ENCODE measurements at places on chromosomes 3 and 15.

DNA sequence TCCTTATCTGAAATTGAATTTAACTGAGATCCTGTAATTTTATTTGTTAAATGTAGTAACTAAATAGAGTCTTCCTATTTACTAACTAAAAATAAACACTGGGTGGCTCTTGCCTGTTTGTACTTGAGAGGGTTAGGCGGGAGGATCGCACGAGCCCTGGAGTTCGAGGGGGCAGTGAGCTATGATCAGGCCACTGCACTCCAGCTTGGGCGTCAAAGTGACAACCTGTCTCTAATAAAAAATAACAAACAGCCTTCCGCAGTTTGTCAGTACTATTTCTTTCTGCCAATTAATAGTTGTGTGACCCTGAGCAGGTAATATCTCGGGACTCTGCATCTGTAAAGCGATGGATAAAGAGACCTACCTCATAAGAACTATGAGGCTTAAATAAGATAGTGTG is 768 bp upstream of the PDE12 start:
- DNase-seq, result no peak

DNA sequence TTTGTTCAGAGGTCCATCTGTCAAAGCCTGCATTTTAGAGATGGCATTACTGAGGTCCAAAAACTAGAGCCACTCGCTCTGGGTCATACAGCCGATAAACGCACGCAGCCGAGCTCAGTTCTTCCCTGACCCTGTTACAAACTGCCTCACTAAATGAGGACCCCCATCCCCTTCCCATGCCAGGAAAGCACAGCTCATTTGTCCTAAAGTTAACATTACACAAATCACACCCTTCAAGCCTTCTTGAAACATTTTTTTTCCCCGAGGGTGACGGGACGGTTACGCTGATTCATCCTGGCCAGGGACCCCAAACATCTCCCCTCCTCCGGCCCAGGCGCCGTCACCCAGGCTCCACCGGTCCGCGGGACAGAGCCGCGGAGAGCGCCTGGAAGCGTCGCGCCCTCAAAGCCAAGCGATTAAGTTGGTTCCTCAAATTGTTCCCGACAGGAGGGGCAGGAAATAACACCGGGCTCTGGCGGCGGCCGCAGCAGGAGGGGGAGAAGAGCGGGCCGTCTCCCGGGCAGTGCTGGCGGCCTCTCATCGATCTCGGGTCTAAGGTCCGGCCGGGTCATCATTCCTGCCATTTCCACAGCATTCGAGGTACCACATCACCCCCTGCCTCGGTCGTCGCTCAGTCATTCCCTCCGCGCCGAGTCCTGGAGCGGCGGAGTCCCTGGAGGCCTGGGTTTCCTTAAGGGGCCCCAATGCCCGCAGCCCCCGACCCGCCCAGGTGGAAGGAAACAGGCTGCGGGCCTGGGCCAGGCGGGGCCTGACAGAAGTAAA is 619 bp upstream of the CMTM8 start:
- DNase-seq, result no peak

GRCh38 chr3:65676580-65676979 is 362.1 kb downstream of the MAGI1 start:
- no peak for DNase-seq

DNA sequence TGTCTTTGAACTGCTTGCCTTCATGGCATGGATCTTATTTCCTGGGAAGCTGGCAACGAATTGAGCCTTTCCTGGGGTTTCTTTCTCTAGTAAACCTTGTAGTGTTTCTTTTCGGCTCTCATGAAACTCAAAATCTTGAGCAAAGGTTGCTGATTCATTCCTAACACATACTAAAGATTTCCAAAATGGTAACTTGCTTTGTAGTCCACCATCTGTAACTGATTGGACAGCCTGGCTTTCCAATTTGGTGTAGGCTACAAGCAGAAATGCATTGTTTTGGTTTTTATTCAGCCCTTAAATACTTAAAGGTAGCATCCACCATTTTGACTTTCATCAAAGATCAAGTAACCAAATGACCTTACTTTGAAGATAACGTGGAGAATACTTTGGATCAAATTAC is 38.1 kb downstream of the LRTM1 start:
- DNase-seq, result no peak

DNA sequence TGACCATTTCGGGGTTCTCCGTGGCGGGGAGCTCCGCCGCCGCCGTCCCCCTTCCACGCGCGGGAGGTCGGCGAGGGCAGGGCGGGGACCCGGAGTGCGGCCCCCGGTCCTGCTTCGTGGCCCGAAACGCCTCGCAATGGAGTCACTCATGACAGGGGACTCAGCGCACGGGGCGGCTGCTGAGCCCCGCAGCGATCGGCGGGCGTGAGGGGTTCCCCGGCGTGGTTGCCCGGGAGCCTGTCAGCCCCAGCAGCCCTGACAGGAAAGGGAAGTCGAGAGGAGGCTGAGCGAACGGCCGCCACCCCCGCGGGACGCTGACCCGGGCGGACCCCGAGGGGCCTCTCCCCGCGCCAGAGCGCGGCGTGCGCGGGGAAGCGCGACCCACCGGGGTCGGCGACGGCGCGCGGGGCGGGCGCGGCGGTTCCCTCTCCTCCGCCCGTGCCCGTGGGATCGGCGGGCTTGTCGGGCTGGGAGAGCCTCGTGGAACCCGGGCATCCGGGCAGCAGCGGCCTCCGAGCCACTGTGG is 564 bp upstream of the PIGZ start:
- DNase-seq, result no peak

- DNase-seq, result no peak
These were observed 7.0 kb downstream of the CFAP100 start for GRCh38 chr3:126401611-126402160.

- DNase-seq, result no peak
These were observed 81.7 kb downstream of the MEGF11 start for GRCh38 chr15:66171841-66172240.

DNA sequence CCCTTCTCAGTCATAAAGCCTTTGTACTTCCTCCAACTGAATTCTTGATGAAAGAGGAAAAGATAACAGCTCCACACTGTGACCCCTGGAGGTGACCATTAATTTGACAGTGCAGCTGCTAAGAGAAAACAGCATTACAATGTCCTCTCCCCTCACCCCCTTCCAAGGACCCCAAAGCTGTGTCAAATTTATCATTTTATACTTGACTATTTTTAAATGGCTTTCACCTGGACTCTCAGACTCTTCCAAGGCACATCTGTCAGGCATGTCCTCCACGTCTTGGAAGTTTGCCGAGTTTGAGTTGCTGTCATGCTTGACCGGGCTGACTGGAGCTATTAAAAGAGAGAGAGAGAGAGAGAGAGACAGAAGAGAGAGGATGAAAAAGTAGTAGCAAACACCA is 236.5 kb downstream of the WDR72 start:
- DNase-seq, result peak; percentile 37

DNA sequence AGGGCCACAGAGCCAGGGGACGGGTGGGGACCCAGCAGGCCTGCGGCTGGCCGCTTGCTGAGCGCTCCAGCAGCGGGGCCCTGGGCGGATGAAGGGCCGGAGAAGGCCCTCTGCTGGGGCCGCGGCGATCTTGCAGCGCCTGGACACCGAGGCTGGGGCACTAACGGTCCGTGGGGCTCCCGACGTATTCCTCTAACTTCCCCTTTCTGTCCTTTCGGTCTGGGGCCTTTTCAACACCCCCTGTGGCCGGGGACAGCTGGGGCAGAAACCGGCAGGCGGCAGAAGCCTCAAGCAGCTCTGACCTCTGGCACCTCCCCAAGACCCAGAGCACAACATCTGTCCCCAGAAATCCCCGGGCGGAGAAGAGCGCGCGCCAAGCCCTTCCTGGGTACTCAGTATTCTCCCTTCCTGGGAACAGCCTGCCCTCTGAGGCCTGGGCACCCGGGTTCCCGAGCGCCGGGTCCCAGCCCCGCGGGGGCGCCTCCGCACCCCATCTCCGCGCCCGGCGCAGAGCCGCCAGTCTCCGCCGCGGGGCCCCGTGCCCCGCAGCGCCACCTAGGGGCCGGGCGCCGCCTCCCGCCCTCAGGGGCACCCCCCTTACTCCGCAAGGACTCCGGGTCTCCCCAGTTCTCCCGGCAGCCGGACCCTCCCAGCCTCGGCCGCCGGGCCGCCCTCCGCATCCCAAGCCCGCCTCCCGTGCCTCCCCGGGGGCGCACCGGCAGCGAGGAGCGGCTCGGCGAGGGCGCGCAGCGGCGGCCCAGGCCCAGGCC is 582 bp upstream of the SLCO3A1 start:
- peak; percentile 9 for DNase-seq

DNA sequence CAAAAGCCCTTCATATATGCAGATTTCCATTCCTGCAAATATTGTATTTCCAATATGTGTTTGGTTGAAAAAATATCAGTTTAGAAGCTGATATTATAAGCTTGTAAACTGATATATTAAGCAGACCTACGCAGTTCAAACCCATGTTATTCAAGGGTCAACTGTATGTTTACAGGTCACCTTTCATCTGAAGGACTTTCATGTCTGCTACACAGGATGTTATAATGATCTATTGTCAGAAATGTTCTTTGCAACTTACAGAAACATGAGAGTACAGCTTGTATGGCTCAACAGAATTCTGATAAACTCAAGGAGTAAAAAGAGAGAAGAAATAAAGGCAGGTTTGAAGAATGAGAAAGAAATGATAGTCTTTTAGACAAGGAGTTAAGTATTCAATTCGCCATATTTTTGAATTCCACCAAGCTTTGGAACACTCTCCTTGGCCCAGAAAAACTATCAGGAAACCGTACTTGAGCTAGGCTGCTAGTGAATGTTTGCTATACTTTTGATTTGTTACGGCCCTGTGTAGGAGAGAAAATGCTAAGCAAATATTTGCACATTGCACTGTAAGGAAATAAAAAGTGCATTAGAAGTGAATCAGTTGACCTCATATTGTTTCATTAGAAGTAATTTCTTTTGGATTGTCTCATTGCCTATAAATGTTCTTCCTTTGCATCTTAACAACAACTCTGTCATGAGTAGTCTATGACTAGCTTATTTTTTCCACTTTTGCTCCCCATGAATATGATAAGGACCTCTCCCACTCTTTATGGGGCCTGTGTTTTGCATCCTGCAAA is 81.2 kb downstream of the NEK11 start:
- DNase-seq, result no peak

DNA sequence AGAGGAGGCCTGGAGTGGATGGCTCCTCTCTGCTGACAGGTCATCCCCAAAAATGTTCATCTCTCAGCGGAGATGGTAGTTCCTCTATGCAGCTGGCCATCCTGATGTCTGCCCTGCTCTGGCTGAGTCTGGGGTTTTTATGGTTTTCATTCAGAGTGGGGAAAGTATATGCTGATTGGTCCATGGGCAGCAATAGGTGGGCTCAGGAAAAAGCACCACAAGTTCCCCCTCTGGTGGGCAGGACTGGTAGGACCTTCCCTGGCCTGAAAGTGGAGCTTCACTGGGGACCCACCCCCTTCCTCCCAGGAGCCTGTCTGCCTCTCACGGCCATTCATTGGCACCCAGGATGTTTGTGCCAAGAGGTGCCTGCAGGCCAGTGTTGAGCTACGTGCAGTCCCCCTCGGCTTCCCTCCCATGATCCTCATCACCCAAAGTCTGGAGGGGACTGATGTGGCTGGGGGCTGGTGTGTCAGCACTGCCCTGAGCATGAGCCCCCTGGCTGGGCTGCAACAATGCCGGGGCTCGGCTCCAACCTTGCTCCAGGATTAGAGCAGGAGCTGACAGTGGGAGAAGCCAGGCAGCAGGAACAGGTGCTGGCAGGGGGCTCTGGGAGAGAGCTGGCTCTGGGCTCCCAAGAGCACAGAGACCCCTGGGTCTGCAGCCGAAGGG is 13.1 kb upstream of the BLOC1S6 start:
- no peak for DNase-seq

DNA sequence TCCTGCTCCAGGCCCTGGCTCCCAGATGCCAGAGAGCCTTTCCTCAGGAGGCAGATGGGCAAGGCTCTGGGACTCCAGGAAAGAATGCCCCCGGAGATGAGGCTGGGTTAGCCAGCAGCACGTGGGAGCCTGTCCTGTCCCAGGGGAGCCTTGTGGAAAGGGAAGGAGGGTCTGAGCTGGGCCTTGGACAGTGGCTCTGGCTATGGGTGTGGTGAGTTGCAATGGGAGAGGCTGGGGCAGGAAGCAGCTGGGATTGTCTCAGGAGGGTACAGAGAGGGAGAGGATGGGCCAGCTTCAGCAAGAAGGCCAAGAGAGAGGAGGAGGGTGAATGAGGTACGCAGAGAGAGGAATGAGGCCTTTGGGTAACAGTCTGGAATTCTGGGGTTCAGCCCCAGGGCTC is 17.4 kb upstream of the CACNA2D2 start:
- DNase-seq, result no peak

DNA sequence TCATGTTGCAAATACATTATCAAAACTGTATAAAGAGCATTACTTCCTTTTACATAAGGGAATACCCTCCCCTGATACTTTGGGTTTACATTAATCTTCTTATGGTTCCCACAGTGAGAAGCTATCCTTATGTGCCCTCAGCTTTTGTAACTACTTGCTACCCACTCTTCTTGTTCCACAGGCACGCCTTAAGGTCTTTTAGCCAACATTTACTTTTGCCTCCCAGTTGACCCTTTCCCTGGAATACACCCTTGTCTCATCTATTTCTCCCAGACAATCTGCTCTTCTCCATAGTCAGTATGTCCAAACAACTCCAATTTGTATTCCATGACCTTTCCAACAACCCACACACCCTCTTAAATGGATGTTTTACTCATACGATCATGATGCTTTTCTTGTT is 116.8 kb upstream of the COL8A1 start:
- DNase-seq, result no peak

DNA sequence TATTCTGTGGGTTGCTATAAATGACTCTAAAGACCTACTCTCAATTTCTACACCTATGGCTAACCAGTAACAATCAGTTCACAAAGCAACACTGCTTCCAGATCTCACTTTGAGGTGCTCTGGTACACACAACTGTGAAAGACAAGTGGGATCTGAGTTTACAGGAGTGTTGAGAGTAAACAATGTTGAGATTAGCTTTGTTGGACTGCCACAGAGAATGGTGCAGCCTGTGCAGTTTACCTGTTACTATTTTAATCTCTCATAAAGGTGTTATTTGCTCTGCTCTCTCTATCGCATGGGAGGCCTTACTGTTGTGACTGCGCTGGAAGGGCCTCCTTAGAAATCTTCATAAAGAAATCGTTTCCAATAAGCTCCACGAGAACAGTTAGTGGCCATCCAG is 112.0 kb downstream of the SOX2 start:
- no peak for DNase-seq

All from NCI-H524 treated with DMSO at 0.1 percent for 48 hours (cell line).